ENCODE measurements at places on chromosomes 6 and 20.

DNA sequence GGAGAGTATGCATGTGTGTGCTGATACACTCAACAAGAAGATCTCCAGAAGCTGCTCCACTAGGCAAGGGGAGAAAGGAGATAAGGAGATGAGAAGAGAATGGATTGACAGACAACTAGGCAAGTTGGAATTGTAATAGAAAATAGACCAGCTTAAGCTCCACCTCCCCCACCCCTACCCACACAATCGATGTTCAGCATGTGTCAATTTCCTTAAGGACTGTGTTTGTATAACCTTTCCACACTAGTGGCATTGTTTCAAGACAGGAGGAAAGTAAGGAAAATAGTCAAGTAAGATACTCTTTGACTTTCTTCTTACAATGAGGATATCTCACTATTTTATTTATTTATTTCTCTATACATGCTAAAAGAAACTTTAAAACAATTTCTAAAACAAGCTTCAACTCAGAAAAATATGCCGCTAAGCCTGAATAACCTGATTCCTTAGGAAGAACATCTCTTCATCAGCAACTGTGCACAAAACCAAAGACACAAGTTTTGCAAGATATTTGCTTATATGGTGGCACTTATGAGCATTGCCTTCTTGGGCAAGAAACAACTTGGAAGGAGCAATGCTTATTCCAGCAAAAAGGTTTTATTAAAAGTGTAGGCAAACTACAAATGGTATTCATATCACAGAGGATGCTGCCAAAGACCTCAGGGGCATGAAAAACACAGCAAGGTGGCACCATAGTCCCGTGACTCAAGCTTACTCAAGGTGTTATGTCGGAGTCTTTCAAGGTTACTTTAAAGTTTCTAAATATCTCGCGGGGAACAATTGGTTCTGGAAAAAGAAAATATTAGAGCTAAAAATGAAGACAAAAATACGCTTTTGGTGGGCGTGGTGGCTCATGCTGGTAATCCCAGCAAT is 249.1 kb downstream of the COL12A1 start:
- no peak for DNase-seq

GRCh38 chr6:17851720-17852161 is 135.7 kb downstream of the KIF13A start:
- no peak for DNase-seq

DNA sequence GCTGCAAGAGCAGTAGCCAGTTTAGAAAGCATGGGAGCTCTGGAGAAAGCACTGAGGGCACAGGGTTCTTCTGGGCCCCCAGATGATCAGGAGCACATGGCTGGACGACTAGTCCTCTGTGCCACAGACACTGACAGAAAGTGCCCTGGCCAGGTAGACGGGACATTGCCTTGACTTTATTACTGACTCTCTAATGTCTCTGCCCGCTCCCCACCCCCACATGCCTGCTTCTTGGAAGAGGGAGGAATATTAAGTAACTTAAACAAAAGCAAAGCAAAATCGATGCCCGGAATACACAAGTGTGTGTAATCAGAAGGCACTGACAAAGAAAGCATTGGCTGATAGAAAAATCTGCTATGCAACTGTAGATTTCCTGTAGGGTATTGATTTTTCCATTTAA is 99.3 kb downstream of the SOBP start:
- no peak for DNase-seq

DNA sequence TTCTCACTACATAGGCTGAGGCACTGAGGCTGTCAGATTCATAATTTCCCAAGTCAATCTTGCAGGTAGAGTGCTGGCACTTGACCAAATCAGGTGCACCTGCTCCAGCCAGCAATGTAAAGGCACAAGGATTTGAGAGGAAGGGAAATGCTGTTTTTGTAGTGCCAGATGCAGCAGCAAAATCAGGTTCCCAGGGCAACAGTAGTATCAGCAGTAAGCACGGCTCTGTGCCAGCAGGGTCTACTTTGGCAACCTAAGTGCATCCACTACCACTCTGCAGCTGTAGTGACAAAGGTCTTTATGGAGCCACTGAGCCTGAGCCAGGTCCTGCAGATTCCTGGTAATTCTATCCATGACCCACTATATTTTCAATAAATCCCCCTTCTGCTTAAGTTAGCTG is 329.5 kb downstream of the TPBG start:
- no peak for DNase-seq

- no peak for DNase-seq
Observed at GRCh38 chr6:63637865-63638445, 2.4 kb downstream of the PHF3 start.

- no peak for DNase-seq
Observed at GRCh38 chr6:45854149-45854742, 161.4 kb downstream of the CLIC5 start.

- no peak for DNase-seq
Observed at GRCh38 chr6:106315765-106316374, 9.7 kb downstream of the ATG5 start.

GRCh38 chr20:23820493-23820892 is 6.0 kb downstream of the CST2 start:
- no peak for DNase-seq

- no peak for DNase-seq
Observed at GRCh38 chr6:166470863-166471410, 88.2 kb upstream of the MPC1 start.

DNA sequence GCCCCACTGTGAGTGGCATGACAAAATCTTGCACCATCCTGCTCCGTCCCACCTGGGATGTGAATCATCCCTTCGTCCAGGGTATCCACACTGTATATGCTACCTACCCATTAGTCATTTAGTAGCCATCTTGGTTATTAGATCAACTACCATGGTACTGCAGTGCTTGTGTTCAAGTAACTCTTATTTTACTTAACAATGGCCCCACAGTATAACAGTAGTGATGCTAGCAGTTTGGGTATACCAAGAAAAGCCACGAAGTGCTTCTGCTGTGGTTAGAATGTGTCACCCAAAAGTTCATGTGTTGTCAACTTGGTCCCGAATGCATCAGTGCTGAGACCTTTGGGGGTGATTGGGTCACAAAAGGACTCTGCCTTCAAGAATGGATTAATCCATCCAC is 11.7 kb downstream of the OSER1 start:
- no peak for DNase-seq

DNA sequence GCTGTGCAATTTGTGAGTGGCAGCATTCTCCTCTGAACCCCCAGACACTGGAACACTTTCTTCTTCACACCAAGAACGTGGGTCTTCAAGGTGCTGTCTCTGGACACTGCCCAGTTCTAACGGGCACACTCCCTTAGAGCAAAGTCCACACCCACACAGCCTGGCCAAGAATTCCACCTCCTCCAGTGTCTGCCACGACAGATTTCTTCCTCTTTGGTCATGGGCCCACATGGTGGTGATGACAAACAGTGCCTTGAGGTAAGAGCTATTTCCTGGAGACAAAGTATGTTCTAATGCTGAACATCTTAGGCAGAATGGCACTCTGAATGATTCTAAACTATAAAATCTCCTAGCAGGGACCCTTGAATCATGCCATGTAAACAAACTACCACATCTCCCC is 25.5 kb upstream of the SSTR4 start:
- no peak for DNase-seq

- DNase-seq, result no peak
Observed at GRCh38 chr6:45199554-45199953, 128.6 kb upstream of the RUNX2 start.

- no peak for DNase-seq
Observed at GRCh38 chr20:34615477-34615876, 57.0 kb downstream of the MAP1LC3A start.

GRCh38 chr6:122877302-122877701 is 88.2 kb downstream of the SMPDL3A start:
- DNase-seq, result no peak

- DNase-seq, result no peak
Observed at GRCh38 chr20:34472246-34472925, 43.8 kb upstream of the DYNLRB1 start.

- DNase-seq, result no peak
Observed at GRCh38 chr6:43708860-43709653, 21.5 kb upstream of the MRPS18A start.

- DNase-seq, result no peak
Observed at GRCh38 chr20:17628101-17628841, 53.8 kb downstream of the RRBP1 start.

- no peak for DNase-seq
Observed at GRCh38 chr6:163861627-163862026, 447.1 kb downstream of the QKI start.

DNA sequence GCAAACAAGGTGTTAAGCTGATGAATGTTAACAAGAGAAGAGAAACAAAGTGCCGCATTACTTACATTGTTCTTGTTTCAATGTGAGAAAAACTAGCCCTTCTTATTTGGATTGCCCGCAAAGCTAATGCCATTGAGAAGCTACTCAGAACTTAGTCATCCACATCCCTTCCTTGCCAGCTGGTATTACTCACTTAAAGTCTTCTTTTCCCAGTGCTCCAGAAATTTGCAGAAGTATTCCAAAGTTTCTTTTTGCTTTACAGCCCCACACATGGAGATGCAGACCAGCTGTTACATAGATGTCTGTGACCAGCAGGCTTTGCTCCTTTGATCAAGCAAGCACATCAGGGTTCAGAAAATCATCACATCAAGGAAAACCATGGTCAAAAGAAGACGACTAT is 529.0 kb downstream of the TBC1D32 start:
- no peak for DNase-seq
